ENCODE measurements at places on chromosomes 6 and 20. TPM values are rescaled to one million over a fixed set of nuclear protein-coding genes. Genes with fewer than 3 reads are reported as not detected.
A peak's percentile ranks its signal among the peaks of the same experiment; 100 is the strongest.

GRCh38 chr6:111050261-111051023, 36.9 kb upstream of the SLC16A10 start:
- H3K27me3 ChIP-seq: no peaks in the 10 kb centered on the region
- no peak overlapping the region for H3K4me3 ChIP-seq
- DNase-seq: no peak
- H3K27ac ChIP-seq: no peak overlapping the region
- no peaks in the 10 kb centered on the region for H3K36me3 ChIP-seq

GRCh38 chr6:169971081-169971861, 219.8 kb downstream of the ERMARD start:
- H3K4me3 ChIP-seq: no peak overlapping the region
- no peaks in the 10 kb centered on the region for H3K27me3 ChIP-seq
- H3K4me1 ChIP-seq: no peaks in the 10 kb centered on the region
- no peaks in the 10 kb centered on the region for H3K36me3 ChIP-seq

BTBD9 gene
- total RNA-seq: 29.9 TPM

TMC2 gene
- total RNA-seq: not detected

OPN5 gene
- total RNA-seq: 0.16 TPM

GRCh38 chr20:37933786-37934633, 31.1 kb downstream of the VSTM2L start:
- no peak for DNase-seq
- H3K4me1 ChIP-seq: no peaks in the 10 kb centered on the region
- no peak overlapping the region for H3K27ac ChIP-seq
- no peaks in the 10 kb centered on the region for H3K27me3 ChIP-seq
- H3K4me3 ChIP-seq: no peak overlapping the region
- no peaks in the 10 kb centered on the region for H3K36me3 ChIP-seq

- H3K36me3 ChIP-seq: no peaks in the 10 kb centered on the region
- DNase-seq: no peak
- H3K4me3 ChIP-seq: no peak overlapping the region
- H3K27me3 ChIP-seq: no peaks in the 10 kb centered on the region
- H3K4me1 ChIP-seq: no peaks in the 10 kb centered on the region
Measured at GRCh38 chr6:51398064-51398705, 579.5 kb downstream of the TFAP2B start.

- no peaks in the 10 kb centered on the region for H3K4me1 ChIP-seq
- no peak overlapping the region for H3K27ac ChIP-seq
- DNase-seq: no peak
- no peaks in the 10 kb centered on the region for H3K36me3 ChIP-seq
Measured at GRCh38 chr6:35894776-35895175, 26.1 kb downstream of the SRPK1 start.

- no peaks in the 10 kb centered on the region for H3K4me1 ChIP-seq
- no peaks in the 10 kb centered on the region for H3K27me3 ChIP-seq
- peak; percentile 86 for DNase-seq
- H3K36me3 ChIP-seq: no peaks in the 10 kb centered on the region
- H3K4me3 ChIP-seq: peak overlapping the region; percentile 56
- peak overlapping the region; percentile 35 for H3K27ac ChIP-seq
Measured at GRCh38 chr6:26304797-26305640, 60.0 kb upstream of the BTN3A2 start.

FOXQ1 gene
- total RNA-seq: 33.6 TPM

DNA sequence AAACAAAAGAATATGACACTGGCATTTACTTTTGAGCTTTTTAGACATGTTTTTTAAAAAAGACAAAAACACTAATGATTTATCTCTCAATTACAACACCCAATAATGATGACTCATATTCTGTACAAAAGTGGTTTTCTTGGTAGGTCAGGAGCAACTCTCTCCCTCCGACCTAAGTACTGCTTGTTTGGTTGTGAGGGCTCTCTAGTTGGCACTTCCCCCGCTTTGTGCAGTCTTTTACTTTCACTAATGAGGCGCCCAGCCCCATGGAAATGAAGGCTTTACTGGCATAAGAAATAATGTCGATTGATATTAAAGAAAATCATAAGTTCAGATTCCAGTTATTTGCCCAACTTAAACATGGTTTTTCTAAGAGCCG, 1.3 kb downstream of the KPNA5 start:
- no peaks in the 10 kb centered on the region for H3K27me3 ChIP-seq
- no peaks in the 10 kb centered on the region for H3K4me1 ChIP-seq
- no peak overlapping the region for H3K27ac ChIP-seq
- DNase-seq: peak; percentile 48
- H3K4me3 ChIP-seq: peak overlapping the region; percentile 46
- H3K36me3 ChIP-seq: no peaks in the 10 kb centered on the region

DNA sequence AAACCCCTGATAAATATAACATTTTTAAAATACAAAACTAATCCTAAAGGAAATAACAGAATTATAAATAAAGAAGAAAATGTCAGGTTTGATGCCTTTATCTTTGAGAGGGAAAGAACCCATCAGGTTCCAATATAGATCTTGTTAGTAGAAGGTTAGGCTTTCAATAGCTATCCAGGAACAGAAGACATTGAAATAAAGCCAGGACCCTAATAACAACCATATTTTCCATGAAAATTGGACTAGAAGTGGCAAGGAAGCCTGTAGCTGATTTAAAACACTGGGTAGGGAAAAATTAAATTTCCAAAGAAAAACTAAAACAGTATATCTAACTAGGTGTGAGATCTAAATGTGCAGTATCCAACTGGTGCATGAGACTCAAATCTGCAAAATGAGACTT, 185.2 kb upstream of the STXBP5 start:
- H3K4me3 ChIP-seq: no peak overlapping the region
- H3K27ac ChIP-seq: no peak overlapping the region
- no peaks in the 10 kb centered on the region for H3K4me1 ChIP-seq
- H3K36me3 ChIP-seq: no peaks in the 10 kb centered on the region

HSPA1L gene
- total RNA-seq: 1.7 TPM

VGLL2 gene
- not detected for total RNA-seq

DNA sequence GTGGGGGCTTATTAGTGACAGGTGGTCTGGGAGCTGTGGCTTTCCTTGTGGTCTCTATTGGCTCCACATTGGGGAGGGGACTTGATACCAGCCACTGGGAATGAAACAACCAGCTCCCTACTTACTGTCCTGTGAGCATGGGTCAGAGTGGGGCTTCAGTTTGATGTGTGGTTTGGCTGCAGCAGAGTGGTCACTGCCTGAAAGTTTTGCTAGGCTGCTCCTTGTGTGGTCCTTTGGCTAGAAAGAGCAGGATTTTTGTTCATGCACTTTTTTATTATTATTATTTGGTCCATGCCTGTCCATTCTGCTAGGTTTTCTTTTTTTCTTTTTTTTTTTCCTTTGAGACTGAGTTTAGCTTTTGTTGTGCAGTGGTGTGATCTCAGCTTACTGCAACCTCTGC, 7.5 kb upstream of the TMEM14B start:
- no peaks in the 10 kb centered on the region for H3K27me3 ChIP-seq
- H3K4me1 ChIP-seq: no peaks in the 10 kb centered on the region
- no peaks in the 10 kb centered on the region for H3K36me3 ChIP-seq
- no peak overlapping the region for H3K27ac ChIP-seq
- no peak for DNase-seq
- no peak overlapping the region for H3K4me3 ChIP-seq

OR11A1 gene
- not detected for total RNA-seq

DNA sequence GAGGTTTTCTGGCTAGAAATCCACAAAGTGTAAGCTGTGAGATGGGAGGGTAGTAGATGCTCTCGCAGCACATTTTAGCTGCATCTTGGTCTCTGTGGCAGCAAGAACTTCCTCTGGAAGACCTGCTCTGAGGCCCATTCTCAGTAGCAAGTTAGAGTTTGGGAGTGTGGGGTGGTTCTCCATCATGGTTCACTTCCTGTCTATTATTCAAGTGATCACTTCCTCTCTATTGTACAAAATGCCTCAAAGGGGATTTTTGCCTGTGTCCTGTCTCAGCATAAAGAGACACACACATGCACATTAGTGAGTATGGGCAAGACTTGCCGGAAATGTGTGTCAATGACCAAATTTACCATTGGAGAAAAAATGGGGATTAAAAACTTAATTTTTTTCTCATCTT, 42.5 kb downstream of the LYRM2 start:
- H3K27me3 ChIP-seq: no peaks in the 10 kb centered on the region
- no peak overlapping the region for H3K27ac ChIP-seq
- no peak overlapping the region for H3K4me3 ChIP-seq
- no peak for DNase-seq
- H3K4me1 ChIP-seq: no peaks in the 10 kb centered on the region
- H3K36me3 ChIP-seq: no peaks in the 10 kb centered on the region

GRCh38 chr6:55277646-55278045, 49.6 kb upstream of the GFRAL start:
- no peaks in the 10 kb centered on the region for H3K4me1 ChIP-seq
- H3K27ac ChIP-seq: no peak overlapping the region
- no peak overlapping the region for H3K4me3 ChIP-seq
- no peaks in the 10 kb centered on the region for H3K27me3 ChIP-seq

DNA sequence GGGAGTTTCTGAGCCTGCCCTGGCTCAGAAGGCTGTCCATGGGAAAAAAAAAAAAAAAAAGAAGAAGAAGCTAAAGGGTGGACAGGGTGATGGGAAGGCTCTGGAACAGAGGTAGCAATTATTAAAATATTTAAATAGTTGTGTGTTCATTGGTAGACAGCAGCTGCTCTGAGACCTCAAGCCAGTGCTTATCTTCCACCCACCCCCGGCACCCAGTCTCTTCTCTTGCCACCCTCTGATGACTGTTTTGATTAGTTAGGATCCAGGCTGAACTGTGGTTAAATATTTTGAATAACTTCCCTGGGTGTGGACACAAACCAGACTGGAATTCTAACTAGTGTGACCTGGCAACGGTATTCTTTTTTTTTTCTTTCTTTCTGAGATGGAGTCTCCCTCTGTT, 16.9 kb upstream of the SRSF3 start:
- H3K27me3 ChIP-seq: no peaks in the 10 kb centered on the region
- H3K36me3 ChIP-seq: no peaks in the 10 kb centered on the region
- no peaks in the 10 kb centered on the region for H3K4me1 ChIP-seq
- H3K27ac ChIP-seq: no peak overlapping the region

GRCh38 chr6:155364844-155365437, 50.7 kb upstream of the TFB1M start:
- no peaks in the 10 kb centered on the region for H3K4me1 ChIP-seq
- no peaks in the 10 kb centered on the region for H3K27me3 ChIP-seq
- no peak for DNase-seq

C20orf202 gene
- 0.16 TPM for total RNA-seq

CFAP61 gene
- 2.6 TPM for total RNA-seq

DNA sequence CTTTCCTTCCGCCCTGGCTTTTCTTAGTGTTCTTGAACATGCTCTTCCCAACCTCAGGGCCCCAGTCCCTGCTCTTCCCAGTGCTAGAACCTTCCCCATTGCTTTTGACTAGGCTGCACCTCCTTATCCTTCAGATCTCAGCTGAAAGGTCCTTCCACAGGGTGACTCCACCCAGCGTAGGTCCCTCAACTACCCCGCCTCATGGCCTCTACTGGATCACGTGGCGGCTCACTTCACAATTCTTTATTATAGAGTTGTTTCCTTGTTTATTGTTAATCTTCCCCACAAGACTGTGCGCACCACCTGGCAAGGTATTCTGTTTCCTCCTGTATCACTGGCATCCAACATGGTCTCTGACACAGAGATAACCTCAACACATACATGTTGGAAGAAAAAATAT, 31.2 kb downstream of the TTLL9 start:
- no peaks in the 10 kb centered on the region for H3K4me1 ChIP-seq
- H3K4me3 ChIP-seq: no peak overlapping the region
- H3K27me3 ChIP-seq: no peaks in the 10 kb centered on the region
- DNase-seq: no peak
- H3K36me3 ChIP-seq: no peaks in the 10 kb centered on the region

DNA sequence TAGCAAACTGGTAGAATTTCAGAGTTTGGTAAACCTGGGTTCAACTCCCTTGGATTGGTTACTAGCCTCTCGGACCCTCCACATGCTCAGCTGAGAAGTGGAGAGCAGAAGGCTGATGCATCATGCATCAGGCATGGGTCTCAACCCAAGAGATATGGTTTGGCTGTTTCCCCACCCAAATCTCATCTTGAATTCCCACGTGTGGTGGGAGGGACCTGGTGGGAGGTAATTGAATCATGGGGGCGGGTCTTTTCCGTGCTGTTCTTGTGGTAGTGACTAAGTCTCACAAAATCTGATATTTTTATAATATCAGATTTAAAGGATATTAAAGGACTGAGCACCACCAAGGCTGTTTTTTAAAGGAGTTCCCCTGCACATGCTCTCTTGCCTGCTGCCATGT, 75.1 kb downstream of the PPP1R3G start:
- no peak overlapping the region for H3K27ac ChIP-seq
- no peaks in the 10 kb centered on the region for H3K27me3 ChIP-seq
- H3K4me3 ChIP-seq: no peak overlapping the region
- no peaks in the 10 kb centered on the region for H3K4me1 ChIP-seq
- no peaks in the 10 kb centered on the region for H3K36me3 ChIP-seq

GRCh38 chr20:2805689-2806350, 5.4 kb upstream of the CPXM1 start:
- H3K4me3 ChIP-seq: peak overlapping the region; percentile 26
- peak; percentile 83 for DNase-seq
- no peaks in the 10 kb centered on the region for H3K4me1 ChIP-seq
- H3K27ac ChIP-seq: no peak overlapping the region
- no peaks in the 10 kb centered on the region for H3K36me3 ChIP-seq

Data from kidney (tissue), 22 donors.